Activated CD8-positive, alpha-beta memory T cell treated with anti-CD3 and anti-CD28 coated beads for 1 hour (primary cell): ENCODE measurements at places on chromosomes 11 and 22.

DNA sequence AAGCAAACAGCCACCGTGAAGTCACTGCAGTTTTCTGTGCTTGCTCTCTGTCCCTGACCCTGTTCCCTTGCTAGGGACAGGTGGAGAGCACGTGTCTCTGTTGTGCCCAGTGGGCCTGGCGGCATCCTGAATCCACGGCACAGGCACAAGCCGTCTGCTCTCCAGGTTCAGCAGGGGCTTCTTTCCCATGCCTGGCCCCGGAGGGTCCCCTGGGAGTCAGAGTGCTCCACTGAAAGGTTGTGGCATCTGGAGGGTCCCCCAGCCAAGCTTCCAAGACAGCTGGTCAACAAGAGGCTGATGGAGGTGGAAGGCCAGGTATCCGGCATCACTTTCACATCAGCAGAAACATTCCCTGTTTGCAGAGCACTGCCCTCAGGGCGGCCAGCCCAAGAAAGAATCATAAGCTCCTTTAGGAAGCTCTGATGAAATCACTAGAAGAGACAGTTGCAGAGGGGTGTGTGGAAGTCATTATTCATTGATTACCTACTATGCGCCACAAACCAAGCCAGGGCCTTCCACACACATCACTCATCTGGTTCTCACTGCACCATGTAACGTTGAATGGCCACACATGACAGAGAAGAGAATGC is 346.4 kb upstream of the B3GAT1 start:
- no peak for DNase-seq

DNA sequence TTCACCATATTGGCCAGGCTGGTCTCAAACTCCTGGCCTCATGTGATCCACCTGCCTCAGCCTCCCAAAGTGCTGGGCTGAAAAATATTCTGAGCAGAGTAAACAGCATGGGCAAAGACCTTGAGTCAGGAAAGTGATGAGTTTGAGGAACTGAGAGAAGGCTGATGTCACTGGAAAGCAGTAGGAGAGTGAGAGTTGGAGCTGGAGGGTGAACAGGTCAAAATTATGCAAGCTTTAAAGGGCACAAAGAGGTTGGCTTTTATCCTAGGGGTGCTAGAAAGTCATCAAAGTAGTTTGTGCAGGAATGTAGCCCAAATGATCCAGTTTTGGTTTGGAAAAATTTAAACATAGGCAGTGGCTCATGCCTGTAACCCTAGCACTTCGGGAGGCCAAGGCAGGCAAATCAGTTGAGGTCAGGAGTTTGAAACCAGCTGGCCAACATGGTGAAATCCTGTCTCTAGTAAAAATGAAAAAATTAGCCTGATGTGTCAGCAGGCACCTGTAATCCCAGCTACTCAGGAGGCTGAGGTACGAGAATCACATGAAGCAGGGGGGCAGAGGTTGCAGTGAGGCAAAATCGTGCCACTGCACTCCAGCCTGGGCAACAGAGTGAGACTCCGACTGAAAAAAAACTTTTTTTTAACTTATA is 44.7 kb upstream of the CXCR5 start:
- DNase-seq: no peak

GRCh38 chr11:134637091-134638015 is 225.3 kb upstream of the B3GAT1 start:
- no peak for DNase-seq

DNA sequence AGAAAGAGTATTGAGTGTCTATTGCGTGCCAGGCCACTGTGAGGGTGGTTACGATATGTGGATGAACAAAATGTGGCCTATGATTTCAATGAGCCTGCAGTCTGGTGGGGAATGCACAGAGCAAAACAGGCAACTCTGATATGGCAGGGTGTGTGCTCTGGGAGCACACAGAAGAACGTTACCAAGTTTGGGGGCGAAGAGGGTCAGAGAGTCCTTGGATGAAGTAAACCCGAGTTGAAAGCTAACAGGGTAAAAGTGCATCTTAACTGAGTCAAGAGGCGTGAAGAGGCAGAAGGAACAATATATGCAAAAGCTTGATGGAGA is 258 bp downstream of the CFAP68 start:
- DNase-seq: no peak

- DNase-seq: no peak
Observed at GRCh38 chr22:44623771-44624510, 78.1 kb upstream of the PRR5 start.

DNA sequence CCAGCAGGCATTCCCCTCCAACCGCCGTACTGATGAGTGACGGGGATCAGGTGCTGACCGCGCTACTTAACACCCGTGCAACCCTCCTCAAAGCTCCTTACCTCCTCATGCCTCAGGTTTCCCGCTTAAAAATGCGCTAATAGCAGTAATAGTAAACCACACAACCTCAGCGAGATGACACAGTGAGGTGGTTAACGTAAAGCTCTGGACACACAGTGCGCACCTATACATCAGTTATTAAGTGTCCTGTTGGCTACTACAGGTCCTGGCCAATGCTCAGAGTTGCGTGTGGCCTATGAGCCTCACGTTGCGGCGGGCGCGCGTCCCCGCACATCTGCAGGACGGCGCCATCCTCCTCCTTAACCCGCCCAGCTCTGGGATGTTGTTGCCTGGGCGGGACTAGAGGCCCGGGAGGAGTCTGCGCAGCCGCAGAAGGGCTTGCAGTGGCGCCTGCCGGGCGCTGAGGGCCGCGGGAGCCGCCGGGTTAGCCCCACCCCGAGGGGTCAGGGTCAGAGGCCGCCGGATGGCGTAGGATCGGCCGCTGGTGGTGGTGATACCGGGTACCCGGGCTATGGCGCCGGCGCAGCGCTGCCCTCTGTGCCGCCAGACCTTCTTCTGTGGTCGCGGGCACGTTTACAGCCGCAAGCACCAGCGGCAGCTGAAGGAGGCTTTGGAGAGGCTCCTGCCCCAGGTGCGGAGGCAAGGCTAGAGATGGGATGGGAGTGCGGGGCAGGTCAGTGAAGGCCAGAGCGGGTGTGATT is at the start of gene CENATAC:
Gene CENATAC, plus strand, starts transcription at position 512 of the 761 bp plus-strand sequence. Its CDS starts 60 bp downstream, at position 572.
- DNase-seq: peak; percentile 91

DNA sequence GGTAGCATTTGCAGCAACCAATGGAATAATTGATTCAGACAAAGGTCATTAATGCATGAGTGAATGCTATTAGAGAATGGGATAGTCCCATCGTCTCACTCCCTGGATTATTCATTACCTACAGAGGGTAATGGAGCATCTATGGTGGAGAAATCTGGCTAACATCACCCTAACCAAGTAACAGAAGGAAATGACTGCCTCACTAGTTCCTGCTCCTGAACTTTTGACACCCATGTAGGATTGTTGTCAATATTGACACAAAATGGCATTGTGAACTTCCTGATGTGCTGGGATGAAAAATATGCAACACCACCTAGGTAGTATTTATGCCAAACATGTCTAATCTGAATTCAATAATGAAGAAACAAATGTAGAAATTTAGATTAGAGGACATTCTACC is 44.0 kb upstream of the KIRREL3 start:
- no peak for DNase-seq

DNA sequence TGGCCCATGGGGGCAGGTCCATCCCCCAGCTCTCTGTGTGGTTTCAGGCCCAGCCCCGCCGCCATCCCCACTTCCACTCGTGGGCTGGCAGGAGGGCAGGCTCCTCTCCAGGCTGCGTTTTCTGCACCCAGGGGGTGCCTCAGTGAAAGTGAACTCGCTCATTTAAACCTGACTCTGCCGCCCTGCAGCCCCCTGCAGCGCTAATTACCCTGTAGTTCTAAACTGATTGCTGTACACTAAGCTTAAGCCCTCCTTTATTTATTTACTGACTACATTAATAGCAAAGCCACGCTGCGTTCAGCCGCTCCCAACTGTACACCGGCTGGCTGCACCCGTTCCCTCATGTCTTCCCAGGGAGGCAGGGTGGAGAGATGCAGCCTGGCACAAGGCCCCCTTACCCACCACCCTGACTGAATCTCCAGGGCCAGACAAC is 36.6 kb upstream of the NNMT start:
- no peak for DNase-seq

DNA sequence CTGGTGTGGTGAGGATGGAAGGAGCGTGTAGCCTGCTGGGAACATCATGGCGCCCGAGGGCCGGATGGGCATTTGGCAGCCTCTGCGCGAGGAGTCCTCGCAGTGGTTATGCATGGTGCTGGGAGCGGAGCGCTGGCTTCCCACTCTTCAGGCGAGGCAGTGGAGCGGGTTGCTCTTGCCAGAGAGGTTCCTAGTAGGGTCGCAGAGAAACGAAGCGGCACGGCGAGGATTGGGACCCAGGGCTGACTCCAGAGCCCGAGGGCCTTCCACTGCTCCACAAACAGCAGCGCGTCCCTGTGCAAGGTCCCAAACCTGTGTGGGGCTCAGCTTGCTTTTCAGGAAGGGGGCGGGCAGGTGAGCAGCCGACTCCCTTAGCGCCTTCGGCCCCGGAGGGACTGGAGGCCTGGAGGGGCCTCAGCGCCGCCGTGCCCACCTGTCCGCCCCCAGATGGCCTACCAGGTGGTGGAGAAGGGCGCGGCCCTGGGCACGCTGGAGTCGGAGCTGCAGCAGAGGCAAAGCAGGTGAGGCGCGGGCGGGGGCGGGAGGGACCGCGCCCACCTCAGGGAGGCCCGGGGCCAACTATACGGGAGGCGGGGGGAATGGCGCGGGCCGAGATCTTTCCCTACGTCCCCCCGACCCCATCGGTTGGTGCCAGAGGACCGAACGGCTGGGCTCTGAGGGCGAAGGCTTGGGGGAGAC is 7.2 kb downstream of the ATG16L2 start:
- no peak for DNase-seq

DNA sequence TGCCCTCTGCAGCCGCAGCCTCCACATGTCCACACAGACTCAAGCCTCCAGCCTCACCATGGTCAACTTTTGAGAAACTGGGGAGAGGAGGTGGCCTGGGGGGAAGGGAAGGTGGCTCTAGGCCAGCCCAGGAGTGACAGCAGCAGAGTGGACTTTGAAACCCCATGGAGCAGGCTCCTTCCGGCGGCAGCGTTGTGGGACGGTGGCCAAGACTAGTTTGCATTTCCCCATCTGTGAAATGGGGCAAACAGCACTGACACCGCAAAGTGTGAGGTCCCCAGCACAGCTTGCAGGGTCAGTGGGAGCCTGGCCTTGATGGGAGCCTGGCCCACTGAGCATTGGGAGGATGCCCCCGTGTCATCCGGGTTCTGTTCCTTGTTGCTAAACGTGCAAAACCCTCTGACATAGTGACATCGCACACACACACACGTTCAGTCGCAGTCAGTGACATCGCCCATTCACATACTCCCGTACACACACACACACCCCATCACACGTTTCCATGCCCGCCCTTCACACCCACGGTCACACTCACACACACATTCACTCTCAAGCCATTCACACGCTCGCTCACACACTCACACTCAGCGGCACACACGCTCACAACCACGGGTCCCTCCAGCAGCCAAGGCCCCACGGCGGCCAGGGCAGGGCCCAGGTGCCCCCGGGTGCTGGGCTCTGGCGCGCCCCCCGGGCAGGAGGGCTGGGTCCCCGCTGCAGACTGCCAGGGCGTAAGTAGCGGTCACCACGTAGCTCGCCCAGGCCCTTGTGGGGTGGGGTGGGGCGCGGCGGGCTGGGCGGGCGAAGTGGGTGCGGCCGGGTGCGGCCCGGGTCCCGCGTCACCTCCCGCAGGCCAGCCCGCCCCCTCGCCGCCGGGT is 585 bp downstream of the CYB5R3 start:
- DNase-seq: no peak

DNA sequence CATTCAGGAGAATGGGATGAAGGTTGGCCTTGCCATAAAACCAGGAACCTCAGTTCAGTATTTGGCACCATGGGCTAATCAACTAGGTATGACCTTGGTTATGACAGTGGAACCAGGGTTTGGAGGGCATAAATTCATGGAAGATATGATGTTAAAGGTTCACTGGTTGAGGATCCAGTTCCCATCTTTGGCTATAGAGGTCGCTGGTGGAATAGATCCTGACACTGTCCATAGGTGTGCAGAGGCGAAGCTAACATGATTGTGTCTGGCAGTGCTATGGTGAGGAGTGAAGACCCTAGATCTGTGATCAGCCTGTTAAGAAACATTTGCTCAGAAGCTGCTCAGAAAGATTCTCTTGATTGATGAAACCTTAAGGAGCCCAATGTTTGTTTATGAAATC is 5.7 kb downstream of the NF2 start:
- no peak for DNase-seq

GRCh38 chr11:89220684-89221339 is 43.1 kb downstream of the TYR start:
- DNase-seq: no peak

GRCh38 chr11:92765965-92766371 is 203.5 kb upstream of the MTNR1B start:
- DNase-seq: no peak

DNA sequence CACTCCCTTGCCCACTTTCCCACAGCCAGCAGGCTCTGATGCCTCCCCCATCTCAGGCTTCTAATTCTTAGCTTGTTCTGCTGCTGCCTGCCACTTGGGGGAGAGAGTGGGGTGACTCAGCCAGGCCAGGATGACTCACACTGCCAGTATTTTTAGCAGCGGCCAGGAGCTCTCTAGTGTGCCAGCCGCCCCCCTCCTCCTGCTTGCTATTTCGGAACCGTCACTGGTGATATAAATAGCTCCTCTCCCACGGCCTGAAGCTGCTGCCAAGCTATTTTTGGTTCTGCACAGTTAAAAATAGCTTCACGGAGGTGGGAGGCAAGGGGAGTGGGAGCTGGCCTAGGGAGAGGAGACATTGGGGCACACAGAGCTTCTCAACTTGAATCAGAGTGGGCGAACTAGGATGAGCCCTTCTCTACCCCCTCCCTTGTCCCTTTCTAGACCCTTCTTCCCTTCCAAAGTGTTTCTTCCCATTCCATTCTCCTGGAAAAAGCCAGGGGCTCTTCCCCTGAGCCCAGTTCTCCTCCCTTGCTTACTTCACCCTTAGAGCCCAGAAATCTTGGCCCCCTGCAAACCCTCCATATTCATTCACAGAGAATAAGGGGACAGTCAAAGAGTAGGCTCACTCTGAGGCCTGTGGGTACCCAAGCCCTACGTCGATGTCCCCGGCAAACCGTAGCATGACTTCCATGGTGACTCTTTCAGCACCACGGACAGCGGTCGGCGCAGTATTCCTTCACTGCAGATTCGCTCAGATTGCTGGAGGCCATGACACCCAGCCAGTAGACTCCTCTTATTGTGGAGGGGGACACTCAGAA is 2.5 kb upstream of the NPAS4 start:
- peak; percentile 27 for DNase-seq

DNA sequence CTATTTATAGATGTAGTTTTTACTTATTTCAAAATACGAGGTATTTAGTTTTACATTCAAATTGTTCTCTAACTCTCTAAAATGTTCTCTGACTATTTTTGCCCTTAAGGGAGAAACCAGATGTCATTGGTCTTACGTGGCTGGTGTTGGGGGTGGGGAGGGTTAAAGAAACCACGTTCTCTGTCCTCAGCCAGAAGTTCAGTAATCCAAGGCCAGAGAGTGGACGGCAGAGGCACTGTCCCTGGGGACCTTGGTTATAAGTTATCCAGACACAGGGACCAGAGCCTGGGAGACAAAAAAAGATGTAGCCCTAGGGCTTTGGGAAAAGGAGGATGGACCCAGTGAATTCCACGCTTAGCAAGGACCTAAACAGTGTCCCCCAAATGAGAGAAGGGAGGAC is 706 bp upstream of the OR51E1 start:
- no peak for DNase-seq

- DNase-seq: no peak
Observed at GRCh38 chr11:110513846-110514437, 84.2 kb downstream of the FDX1 start.

GRCh38 chr11:693887-694562 is 997 bp downstream of the DEAF1 start:
- DNase-seq: no peak

GRCh38 chr11:125141686-125142535 is 22.6 kb upstream of the PKNOX2 start:
- DNase-seq: peak; percentile 49
